ENCODE measurements at places on chromosomes 2 and 18.

DNA sequence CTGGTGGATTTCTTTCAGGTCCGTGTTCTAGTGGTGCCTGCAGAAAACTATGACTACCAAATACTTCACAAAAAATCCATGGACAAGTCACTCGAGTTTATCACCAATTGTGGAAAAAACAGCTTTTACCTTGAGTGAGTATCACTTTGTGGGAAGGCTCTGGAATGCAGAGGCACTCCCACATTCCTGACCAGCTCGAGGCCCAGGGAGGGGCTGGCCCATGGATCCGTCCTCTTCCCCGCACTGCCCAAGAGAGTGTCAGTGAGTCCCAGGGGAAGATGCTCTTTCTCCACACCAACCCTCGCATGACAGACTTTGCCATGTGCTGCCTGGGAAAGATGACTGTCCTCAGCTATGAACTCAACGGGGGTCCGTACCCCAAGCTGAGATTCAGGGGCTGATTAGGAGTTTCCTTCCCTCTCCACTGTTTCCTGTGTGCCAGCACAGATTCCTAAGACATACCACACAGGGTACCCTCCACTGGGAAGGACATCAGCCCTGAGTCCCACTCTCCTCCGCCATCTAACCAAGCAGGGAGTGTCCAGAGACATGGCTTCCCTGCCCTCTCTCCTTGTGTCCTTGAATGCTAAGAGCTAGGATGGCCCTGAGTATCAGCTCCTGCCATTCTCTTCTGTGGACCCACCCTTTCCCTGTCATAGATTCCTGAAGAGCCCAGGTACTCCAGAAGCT, 155.9 kb downstream of the LAMA3 start:
- DNase-seq, result no peak

DNA sequence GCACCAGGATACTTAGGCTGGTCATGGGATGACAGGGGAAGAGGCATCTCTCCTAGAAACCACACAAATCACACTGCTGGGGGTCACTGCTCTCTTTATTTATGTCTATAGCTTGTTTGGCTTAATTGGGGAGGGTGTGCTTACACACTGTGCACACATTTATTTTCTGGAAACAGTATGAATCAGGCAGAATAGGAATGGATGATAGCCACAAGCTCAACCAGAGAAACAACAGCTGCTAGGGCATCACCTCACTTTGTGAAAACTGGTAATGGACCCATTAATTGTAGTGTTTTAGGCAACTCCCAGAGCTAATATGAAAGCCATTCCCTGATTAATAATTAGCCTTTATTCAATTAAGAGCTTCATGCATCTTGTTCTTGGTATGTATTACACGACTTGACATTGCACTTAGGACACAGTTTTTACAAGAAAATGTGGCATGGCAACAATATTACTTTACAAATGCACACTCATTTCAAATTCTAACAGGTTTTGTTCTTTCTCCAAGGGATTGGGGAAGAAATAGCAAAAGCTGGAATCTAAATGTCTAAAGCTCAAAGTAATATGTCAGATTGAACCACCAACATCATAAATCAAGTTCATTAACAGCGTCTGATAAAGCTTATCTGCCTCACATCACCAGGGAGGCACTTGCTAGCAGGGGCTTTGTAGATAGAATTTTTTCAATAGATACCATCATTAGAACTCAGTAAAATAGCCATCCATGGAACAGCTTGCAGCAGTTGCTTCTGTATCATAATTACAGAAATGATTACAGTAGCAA, 361.9 kb upstream of the FSHR start:
- no peak for DNase-seq

- DNase-seq, result no peak
These were observed 38.9 kb upstream of the ATP6V1B1 start for GRCh38 chr2:70896765-70897202.

DNA sequence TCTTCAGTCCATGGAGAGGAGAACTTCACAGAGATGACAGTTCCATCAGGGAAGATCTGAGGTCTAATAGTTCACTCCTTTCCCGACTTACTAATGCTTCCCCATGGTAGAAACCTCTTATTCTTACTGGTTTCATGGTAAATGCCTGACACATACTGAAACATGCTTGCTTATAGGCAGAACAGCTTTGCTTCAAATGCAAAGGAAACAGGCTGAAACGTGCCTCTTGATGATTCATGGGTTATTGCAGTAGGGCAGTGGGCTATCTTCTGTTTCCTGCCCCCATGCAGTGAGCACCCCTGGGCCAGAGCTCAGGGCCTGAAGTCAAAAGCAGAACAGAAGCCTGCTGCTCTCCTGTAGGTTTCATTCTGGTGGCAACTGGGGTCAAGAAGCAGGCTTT, 223.5 kb downstream of the RDH14 start:
- no peak for DNase-seq

- DNase-seq, result no peak
These were observed 488.7 kb upstream of the ACVR2A start for GRCh38 chr2:147356157-147356556.

Measured in cortex of kidney (tissue), 1 donor.